ENCODE measurements at places on chromosomes 13 and 19.
A peak's percentile ranks its signal among the peaks of the same experiment; 100 is the strongest.

DNA sequence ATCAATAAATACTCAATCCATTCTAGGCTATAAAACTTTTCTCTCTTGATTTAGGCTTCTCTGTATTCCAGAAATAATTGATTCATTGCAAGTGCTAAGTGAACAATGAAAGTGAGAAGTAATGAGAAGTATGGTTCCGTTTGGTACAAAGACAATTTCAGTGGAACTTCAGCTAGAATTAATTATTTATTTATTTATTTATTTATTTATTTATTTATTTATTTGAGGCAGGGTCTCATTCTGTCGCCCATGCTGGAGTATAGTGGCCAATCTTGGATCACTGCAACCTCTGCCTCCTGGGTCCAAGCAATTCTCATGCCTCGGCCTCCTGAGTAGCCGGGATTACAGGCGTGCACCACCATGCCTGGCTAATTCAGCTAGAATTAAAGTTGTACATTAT is 262.1 kb downstream of the B3GLCT start:
- DNase-seq: no peak

GRCh38 chr19:48745208-48745995 is 1.3 kb downstream of the IZUMO1 start:
- DNase-seq: no peak

- no peak for DNase-seq
Observed at GRCh38 chr19:19615086-19615485, 3.4 kb downstream of the PBX4 start.

DNA sequence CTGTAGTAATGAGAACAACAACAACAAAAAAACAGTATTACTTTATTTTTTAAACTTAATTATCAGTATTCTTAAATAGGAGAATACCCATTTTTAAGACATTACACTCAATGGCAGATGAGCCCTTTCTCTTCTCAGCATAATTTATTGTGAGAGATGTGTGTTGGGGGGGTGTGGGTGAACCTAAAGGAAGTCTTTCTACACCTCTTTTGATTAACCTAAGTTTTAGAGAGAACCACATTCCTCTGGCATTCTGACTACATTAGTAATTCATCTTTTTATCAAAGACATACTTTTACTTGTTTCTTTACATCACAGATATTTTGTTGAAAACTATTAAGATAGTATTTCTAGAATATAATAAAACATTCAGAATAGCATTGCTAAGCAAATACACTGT is 890.9 kb downstream of the PCDH9 start:
- no peak for DNase-seq

- no peak for DNase-seq
Observed at GRCh38 chr13:76833441-76833954, 52.7 kb downstream of the KCTD12 start.

DNA sequence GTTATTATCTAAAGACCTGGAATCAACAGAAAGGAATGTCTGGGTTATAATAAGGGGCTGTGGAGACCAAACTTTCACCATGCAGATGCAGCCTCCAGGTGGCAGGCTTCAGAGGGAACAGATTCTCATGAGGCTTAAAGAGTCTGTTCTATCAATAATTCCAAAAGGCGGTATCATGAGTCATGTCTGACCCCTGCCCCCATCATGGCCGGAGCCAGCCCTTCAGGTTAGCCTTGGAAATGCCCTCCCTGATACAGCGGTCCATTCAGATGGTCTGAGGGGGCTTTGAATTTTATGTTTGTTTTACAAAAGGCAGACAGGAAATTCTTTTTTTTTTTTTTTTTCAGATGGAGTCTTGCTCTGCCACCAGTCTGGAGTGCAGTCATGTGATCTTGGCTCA is 21.7 kb upstream of the LAMP1 start:
- DNase-seq: no peak

DNA sequence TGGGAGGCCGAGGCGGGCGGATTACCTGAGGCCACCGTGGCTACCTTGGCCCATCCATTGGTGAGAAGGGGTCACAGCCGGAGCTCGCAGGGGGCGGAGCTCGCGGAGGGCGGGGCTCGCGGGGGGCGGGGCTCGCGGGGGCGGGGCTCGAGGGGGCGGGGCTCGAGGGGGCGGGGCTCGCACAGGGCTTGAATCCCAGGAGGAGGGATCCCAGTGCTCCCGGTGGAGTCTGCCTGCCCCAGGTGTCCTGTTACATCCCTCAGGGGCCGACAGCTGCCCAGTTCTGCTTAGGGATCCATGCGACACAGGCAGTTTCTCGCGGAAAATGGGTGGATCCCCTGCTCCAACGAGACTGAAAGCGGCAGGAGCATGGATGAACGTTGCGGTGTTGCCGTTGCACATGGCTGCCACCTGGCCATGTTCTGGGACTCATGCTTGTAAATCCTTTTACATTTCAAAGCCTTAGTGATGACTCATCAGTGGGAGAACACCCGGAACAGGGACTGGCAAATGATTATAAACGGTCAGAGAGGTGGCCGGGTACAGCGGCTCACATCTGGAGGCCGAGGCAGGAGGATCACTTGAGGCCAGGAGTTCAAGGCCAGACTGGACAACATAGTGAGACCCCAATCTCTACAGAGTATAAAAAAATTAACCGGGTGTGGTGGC is 25.1 kb downstream of the TMPRSS9 start:
- no peak for DNase-seq

DNA sequence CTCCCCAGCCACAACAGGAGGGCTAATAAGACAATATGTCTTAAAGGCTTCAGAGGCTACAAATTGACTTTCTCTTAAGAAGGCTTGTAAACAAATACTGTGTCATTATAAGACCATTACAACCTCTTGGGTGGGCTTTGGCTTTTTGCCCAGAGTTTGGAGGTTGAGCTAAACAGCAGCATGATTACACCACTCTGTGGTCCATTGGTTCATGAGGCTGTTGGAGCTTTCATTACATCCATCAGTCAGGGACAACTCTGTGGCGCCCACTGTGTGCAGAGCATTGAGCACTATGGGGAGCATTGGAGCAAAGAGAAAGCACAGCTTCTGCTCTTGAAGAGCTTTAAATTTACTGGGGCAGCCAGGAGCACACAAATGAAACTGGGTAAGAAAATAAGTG is 75.9 kb downstream of the TNFSF11 start:
- no peak for DNase-seq

GRCh38 chr13:110713981-110714796 is 689 bp downstream of the ING1 start:
- DNase-seq: peak; percentile 45

- DNase-seq: no peak
Observed at GRCh38 chr13:50908371-50908770, 1.2 kb upstream of the RNASEH2B start.

GRCh38 chr13:113406321-113407102 is 42.6 kb upstream of the GRTP1 start:
- no peak for DNase-seq

- DNase-seq: no peak
Observed at GRCh38 chr13:24854311-24854710, 90.3 kb downstream of the RNF17 start.

GRCh38 chr19:54871696-54872095 is 2.3 kb upstream of the FCAR start:
- DNase-seq: no peak

All from stimulated activated CD8-positive, alpha-beta memory T cell treated with anti-CD3 and anti-CD28 coated beads, Interleukin-2, amount 100 ng/mL, for 48 hours (primary cell).